ENCODE measurements at places on chromosomes 6 and 20.

GRCh38 chr6:14038467-14039437 is 78.8 kb upstream of the CD83 start:
- DNase-seq, result no peak

GRCh38 chr6:150456466-150456865 is 87.7 kb downstream of the IYD start:
- no peak for DNase-seq

DNA sequence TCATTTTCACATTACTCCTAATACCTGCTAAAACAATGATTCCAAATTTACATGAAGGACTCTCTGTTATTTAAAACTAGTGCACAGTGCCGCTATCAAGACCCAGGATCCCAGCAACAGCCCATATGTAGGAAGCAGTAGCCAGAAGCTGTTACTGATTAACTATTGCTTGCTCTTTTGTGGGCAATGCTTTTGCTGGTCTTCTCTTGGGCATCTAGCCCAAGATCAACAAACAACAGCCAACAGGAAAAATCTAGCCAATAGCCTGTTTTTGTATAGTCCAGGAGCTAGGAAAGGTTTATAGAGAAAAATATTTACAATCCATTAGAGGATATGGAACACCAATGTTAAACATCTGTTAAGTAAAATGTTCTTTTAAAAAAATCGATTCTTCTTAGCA is 22.1 kb upstream of the TENT5A start:
- DNase-seq, result no peak

DNA sequence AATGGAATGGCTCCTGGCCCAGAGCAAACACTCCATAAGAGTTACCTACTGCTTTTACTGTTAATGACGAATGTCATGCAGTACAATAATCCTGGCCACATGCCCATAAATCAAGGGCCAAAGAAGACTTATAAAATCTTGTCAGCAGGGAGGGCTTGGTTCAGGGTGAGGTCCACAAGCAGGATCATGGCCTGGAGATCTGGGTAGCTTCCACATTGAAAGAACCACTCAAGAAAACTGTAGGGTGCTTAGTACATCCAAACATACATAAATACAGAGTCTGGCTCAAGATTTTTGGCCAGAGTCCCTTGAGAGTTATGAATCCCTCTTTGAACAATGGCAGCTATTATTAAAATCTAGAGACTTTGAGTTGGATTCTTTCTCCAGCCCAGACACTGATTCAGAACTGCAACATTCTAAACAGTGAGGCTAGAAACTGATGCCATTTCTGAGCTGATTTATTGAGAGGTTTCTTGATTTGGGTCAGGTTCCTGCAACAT is 188.7 kb downstream of the CDC5L start:
- no peak for DNase-seq

GRCh38 chr20:63145156-63145555 is 70.8 kb downstream of the YTHDF1 start:
- no peak for DNase-seq

DNA sequence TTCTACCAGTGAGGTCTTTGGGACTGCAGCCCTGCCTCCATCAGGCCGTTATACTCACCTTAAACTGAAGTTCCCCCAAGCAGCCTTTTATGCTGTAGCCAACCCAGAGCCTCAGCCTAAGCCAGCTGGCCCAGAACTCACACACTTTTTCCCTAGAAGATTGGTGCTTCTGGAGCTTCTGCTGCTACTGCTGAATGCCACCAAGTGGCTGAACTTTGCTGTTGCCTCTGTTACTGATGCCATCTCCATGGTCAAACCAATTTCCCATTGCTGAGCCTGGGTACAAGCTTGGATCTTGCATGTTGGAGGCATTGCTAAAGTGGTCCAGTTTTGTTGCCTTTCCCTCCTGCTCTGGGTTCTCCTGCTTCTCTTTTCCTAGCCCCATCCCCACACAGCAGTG is 15.0 kb upstream of the TBX18 start:
- no peak for DNase-seq

DNA sequence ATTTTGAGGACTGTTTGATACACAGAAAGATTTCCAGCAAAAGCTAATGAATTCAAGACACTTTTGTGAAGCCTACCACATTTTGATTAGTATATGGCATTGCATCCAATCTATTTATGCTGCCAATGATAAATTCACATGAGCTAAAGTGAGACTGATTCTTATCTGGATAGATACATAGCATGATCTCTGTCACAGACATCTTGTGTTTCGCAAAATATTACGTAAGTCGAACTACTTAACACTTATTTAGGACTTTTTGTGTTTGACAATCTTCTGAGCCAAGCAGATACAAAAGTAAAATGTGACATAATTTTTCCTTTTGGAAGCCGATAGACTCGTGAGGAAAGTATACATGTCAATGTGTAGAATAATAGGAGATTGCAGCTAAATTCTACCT is 251.6 kb downstream of the HACE1 start:
- no peak for DNase-seq

- no peak for DNase-seq
Observed at GRCh38 chr20:33014336-33015113, 7.0 kb downstream of the BPIFB2 start.

- DNase-seq, result no peak
Observed at GRCh38 chr20:45991616-45992015, 17.1 kb upstream of the MMP9 start.

All from activated T-cell treated with anti-CD3 and anti-CD28 coated beads, Interleukin-2, amount 50 U/mL, for 72 hours (primary cell).